Spleen (tissue), 13 donors: ENCODE measurements at places on chromosomes 7 and 10. TPM values are rescaled to one million over a fixed set of nuclear protein-coding genes. Genes with fewer than 3 reads are reported as not detected.

CAMK2G gene
- 45.8 TPM for total RNA-seq

DNA sequence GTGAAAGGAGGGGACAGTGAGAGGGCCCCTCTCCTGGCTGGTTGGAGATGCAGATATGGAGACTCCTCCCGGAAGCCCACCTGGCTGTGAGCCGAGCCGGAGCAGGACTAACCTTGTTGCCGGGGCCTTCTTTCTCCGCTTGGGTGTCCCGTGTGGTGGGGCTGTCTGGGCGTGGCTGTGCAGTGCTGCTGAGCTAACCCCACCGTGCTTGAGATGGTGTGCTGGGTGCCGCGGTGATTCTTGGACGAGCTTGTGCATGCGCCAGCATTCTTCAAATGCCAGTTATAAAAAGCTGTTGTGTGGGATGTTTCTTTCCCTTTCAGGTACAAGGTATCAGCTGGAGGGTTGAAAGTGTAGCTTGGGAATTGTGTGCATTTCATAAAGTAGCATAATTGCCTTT is 48.8 kb downstream of the DAGLB start:
- DNase-seq, result peak; percentile 48

- no peak for DNase-seq
These were observed 10.7 kb downstream of the SEMA3D start for GRCh38 chr7:85176197-85176596.

GRCh38 chr10:37263304-37263703 is 137.9 kb downstream of the ANKRD30A start:
- no peak for DNase-seq

DNA sequence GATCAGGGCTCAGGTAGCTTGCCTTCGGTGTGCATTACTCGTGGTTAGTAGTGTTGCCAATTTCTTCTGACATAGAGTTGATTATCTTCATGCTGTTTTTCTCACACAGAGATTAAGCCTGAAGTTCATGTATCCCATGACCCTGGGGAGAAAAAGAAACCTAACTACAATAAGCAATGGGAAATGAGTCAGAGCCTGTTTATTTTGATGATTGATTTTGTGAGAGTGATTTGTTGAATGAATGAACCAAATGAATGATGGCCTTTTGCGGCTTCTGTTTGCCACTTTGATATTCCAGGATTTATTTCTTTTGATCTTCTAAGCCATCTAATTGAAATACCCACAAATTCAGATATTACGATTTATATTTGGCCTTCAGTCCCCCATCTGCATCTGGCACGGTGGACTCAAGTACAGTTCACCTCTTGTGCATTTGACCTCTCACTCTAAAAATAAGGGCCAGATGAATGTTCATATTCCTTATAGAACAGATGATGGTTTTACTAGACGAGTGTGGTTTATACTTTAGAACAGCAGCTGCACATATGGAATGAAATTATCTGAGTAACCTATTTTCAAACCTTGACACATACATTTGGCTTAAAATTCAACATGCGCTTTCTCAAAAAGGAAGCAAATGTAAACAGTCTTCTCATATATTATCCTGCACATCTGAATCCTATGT is 110.7 kb downstream of the PLCE1 start:
- no peak for DNase-seq

GRCh38 chr10:124742413-124743190 is 1.6 kb downstream of the FAM53B start:
- DNase-seq, result peak; percentile 85

DNA sequence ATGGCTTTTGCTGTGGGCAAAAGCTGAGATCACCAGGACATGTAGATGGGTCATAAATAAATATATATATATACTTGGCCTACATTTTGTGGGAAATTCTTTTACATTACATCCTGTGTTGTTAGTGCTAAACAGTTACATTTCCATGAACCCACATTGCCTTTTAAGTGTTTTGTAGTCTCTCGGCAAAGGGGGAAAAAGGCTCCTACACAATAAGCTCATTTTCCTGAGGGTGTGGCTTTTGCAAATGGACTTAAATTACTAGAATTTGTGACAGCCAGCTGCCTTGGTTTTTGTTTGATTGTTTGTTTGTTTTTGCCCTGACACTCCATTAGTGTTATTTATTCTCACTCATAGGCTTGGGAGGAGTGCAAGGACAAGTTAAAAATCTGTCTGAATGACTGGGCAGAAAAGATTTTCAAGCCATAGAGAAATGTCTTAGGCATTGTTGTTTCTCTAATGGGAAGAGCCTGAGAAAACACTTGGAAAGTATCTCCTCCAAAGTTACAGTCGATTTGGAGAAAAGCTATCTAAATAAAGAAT is 128.8 kb downstream of the DGKB start:
- no peak for DNase-seq

DNA sequence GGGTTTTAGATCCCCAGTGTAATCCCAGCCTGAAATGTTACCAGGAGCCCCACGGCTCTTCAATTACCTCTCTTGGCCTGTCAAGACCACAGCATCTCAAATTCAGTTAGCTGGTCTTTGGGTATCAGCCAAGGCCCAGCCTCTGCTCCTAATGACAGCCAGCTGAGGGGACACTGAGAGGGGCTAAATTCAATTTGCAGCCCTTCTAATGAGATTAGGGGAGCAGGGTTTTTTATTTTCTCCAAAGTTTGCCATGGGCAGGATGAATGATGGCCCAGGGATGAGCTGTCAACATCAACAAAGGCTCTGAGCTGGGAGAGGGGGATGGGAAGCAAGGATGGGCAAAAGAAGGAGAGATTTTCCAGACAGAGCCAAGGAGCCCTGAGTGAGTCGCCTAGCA is 116.8 kb upstream of the TBX20 start:
- DNase-seq, result no peak

ASZ1 gene
- total RNA-seq, result not detected

NEBL gene
- total RNA-seq, result 0.60 TPM

- DNase-seq, result no peak
These were observed 67.3 kb downstream of the GLCCI1 start for GRCh38 chr7:8035647-8036518.

GRCh38 chr7:801940-802381 is 30.3 kb upstream of the SUN1 start:
- peak; percentile 70 for DNase-seq

DNA sequence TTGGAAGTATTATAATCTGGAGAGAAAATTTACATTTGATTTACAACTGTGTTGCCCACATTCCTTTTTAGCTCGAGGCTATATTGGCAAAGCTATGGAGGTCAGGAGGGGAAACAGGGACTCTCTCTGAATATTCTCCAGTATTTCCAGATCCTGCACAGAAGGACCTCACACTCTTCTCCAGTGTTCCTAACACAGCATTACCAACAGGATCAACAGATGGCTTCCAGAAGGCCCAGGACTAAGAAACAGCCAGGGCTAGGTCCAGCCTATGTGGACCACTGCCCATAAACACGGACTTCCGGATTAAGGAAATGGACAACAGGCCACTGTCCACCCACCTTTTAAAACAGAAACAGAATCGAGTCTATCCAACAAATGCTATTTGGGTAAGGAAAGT is 65.3 kb downstream of the CHCHD3 start:
- no peak for DNase-seq

SEMA3D gene
- total RNA-seq, result 134 TPM

DNA sequence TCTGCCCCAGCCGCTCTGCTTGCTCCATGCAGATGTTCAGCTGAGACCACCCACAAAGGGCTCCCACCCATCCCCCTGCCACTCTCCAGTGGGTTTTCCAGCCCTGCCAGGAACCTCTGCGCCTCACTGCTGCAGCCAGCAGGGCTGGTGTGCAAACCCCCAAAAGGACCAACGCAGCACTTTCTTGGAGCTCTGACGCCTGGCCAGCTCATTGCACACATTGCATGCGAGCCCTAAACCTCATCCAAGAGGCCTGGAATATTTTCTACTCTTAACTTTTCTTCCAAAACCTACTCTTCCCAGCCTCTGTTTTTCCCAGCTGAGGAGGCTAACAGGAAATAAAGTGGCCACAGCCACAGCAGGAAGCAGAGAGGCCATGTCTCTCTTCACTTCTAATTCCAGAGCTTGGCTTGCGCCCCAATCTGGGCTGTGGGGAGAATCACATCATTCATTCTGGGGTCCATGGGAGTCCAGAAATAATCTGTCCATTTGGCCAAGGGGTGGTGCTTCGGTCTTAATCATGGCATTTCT is 4.6 kb upstream of the FAM170B start:
- no peak for DNase-seq

GRCh38 chr7:98278408-98278807 is 3.1 kb upstream of the BRI3 start:
- DNase-seq, result no peak

DNA sequence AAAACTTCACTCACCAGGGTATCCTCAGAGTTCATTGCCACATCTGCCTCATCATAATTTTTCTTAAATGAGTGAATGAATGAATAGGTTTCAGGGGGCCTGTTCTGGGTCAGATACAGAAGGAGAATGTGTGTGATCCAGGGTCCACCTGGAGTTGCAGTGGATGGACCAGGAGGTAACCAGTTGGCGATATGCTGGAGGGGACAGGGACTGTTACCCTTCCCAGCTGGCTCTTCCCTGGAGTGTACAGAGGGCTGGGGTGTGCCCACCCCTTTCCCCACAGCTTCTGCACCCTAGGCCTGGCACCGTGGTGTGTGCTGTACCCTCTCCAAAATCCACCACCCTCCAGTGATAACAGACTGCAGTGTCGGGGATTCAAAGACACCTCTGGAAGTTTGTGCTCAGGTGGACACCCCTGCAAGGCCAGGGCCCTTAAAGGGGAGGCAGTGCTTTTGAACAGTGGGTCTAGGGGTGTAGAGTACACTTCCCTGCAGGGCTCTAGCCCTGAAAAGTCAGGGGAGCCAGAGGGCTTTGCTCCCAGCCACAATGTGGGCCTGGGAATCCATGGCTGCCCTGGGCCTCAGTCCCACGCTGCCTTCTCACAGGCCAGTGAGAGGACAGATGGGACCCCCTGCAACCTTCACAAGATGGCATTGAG is 134.4 kb upstream of the UNC5B start:
- DNase-seq, result peak; percentile 42

DNA sequence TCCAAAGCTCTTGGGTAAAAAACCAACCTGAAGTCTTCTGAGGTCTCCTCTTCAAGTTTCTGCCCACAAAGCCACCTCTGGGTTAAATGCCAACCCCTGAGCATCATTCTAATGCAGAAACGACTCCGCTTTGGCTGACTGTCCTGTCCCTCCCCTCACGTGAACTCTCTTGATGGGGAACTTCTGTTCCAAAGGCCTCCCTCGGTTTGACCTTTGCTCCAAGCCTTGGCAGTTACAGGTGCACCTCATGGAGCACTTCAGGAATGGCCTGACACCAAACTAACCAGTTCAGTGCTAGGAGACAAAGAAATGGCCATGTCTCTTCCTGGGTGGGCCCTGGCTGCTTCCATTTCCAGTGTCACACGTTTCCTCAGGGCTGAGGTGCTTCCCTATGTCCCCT is 20.0 kb downstream of the CAMK2G start:
- no peak for DNase-seq

GRCh38 chr7:33725111-33726025 is 180.0 kb upstream of the BMPER start:
- no peak for DNase-seq

DNA sequence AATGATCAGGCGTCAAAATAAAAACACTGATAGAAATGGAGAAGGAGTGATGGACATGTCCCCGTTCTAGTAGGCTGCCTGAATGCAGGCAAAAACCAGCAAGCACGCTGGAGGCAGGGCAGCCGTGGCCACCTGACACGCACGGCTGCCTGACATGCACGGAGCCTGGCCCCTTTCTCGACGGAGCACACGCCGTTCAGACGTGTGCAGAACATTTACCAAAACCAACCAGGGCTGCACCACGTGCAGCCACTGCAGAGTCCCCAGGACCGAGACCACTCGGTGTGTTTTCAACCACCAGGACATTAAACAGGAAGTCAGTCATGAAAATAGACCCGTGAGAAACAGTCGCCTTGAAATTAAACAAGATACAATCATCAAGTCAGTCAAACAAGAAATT is 61.9 kb upstream of the NKX6-2 start:
- DNase-seq, result peak; percentile 67

ODAD2 gene
- total RNA-seq, result not detected

ACTL6B gene
- total RNA-seq, result not detected

SKAP2 gene
- 61.2 TPM for total RNA-seq

DNA sequence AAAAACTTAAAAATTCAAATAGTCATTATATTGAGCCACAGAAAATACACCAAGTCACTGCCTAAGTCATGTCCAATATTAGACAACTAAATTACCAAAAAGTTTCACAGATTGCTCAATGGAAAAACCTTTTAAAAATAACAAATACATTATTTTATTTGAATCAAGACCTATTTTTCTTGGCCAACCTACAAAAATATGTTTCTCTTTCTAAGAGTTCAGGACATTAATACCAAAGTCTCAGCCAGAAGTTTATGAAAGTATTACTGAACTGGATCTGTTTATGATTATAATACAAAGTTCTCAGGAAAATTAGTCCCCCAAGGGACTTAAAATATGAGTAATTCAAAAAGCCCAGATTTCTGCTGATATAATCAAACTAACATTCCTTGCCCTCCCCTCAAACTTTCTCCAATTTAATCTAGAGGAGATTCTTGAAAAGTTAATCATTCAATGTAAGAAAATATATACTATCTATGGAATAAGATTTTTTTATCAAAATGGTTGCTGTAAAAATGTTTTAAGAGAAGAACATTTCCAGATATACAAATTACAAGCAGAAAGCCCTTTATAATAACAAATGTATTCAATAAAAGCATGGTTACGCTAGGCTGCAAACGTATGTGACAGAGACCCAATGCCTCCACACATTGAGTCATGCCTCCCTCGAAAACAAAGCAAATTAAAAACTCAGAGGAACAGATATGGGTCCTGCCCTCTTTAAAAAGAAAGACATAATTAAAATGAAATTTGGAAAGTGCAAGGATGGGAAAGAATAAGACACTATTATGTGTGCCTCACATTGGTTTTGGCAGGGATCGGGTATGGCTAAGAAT is 381.6 kb downstream of the PARD3 start:
- no peak for DNase-seq

CLRN3 gene
- 0.43 TPM for total RNA-seq

CCL26 gene
- total RNA-seq, result not detected

GRID2IP gene
- 0.30 TPM for total RNA-seq

DNA sequence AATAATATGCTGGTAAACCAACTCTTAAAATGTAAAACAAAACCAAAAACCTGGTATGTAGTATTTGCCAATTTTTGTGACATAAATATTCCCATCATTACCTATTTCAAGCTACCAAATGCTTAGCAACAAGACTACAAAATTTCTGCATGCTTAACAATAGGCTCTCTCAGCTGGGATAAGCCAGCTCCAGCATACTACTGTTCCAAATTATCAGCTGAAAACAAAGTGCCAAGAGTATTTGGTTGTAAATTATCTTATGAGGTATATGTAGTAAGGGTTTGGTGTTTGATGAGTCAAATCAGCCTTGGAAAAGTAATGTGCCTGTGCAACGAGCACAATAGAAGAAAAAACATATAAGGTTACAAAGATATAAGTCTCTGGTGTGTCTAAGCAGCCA is 263.2 kb downstream of the HGF start:
- DNase-seq, result no peak

DNA sequence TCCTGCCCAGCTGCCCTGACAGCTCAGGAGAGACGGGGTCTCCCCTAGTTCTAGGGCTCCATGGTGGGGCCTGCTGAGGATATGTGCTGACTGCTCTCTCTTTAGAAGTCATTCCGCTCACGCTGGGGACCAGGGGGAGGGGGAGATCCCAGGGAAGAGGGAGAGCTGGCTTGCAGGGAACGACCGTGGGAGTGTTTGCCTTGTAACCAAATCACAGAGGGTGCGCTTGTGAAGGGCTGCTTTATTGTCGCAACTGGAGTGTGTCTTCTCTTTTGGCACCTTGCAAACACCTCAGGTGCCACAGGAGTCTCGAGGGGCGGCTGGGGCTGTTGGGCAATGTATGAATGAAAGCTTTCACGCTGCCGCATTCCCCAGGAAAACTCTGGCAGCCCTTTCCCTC is 531.3 kb upstream of the MKI67 start:
- DNase-seq, result no peak
